ENCODE measurements at places on chromosomes 7 and 10.

- DNase-seq, result no peak
These were observed 75.9 kb upstream of the SLF2 start for GRCh38 chr10:100836891-100837290.

DNA sequence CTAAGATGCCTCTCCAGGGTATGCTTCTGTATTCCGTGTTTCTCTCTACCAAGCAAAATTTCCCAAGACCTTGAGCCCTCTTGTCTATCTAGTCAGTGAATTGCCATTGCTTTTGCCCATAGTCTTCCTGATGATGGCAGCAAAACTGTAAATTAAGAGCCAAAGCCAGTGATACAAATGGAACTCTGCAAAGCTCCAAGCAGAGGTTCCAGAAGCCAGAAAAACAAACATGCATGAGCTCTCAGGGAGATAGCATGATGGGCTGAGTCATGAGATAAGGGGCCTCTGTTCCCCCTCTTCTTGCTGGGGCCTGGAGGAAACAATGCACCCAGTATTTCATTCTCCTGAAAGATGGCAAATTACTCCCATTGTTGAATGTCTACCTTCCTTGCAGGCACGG lies 24.7 kb downstream of the LSMEM1 start:
- DNase-seq, result no peak

GRCh38 chr7:4820967-4821471 lies 40.8 kb downstream of the PAPOLB start:
- no peak for DNase-seq

GRCh38 chr10:29392376-29393021 lies 103.6 kb downstream of the LYZL1 start:
- no peak for DNase-seq

- no peak for DNase-seq
These were observed 136.8 kb downstream of the DGKB start for GRCh38 chr7:14765731-14766130.

DNA sequence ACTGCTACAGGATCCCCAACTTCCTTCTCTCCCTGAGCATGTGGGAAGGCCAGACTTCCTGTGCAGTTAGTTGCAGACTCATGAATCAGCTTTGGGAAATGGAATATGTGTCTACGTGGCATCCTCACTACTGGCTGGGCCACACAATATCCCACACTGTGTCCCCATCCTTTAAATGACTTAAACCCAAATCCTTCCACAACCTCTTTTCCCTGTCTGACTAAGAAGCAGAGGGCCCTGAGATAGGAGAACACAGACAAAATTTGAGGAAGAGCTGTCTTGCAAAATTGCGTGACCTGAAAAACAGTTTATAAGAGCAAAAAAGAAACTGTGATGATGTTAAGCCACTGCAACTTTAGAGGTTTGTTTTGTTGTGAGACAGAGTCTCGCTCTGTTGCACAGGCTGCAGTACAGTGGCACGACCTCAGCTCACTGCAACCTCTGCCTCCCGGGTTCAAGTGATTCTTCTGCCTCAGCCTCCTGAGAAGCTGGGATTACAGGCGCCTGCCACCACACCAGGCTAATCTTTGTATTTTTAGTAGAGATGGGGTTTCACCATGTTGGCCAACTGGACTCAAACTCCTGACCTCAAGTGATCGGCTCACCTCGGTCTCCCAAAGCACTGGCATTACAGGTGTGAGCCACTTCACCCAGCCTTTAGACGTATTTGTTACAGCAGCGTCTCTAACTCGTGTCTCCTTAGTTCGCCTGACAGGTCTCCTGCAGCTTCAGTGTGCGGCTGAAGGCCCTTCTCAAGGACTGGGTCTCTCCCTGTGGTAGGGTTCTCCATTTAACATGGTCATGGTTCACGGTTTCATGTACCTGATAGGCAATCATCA lies 46.9 kb upstream of the SFMBT2 start:
- DNase-seq, result no peak

- DNase-seq, result no peak
These were observed 41.3 kb downstream of the CCDC6 start for GRCh38 chr10:59865101-59865500.

- no peak for DNase-seq
These were observed 164.3 kb upstream of the PODXL start for GRCh38 chr7:131720703-131721102.

DNA sequence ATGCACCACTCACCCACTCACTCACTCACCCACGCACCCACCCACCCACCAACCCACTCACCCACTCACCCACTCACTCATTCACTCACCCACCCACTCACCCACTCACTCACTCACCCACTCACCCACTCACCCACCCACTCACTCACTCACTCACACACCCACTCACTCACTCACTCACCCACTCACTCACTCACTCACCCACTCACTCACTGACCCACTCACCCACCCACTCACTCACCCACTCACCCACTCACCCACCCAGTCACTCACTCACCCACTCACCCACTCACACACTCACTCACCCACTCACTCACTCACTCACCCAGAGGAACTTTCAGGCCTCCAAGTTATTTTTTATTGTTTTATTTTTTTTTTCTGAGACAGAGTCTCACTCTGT lies 93.1 kb upstream of the MKI67 start:
- no peak for DNase-seq

GRCh38 chr10:14553448-14553847 lies 221.2 kb downstream of the FAM107B start:
- DNase-seq, result no peak

DNA sequence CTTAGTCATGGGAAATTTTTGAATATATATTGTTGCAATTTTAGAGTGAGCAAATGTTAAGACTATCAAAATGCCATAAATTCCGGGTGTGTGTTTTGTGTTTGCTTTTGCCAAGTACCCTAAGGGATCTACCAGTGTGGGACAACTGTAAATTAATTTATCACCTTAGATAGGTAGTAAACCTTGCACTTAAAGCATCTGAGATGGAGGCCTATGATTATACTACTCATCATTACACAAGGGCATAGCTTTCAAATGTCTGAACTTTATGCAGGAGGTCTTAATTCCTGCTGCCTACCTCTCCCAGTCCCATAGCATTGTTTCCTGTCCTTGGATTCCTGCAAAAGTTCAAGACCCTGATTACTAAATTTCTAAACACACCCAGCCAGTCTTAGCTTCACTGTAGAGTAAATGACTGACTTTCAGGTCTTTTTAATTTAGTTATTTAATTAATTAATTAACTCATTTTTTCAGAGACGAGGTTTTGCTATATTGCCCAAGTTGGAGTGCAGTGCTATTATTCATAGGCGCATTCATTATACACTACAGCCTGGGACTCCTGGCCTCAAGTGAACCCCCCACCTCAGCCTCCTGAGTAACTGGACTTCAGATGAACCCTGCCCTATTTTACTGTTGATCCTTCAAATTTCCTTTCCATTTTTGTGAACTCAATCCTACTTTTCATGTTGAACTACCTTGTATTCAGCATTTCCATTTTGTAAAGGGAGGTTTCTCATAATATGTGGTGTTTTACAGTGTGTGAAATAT lies 47.0 kb downstream of the THSD7A start:
- DNase-seq, result no peak

DNA sequence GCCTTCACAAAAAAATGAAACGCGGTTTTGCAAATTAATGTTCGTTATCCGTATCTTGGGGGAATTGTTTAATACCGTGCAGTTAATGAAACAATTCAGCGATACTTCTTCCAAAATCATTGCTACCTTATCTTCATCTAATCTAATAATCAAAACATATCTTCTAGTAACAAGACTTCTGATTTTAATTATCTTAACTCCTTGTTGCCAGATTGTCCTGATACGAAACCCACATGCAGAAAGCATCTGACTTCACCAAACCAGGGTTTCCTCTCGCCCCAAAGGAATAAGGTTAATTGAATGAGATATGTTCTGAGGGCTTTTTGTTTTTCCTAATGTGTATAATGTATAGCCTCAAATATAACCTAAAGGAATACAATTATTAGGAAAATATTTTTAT lies 105.2 kb upstream of the SH2B2 start:
- no peak for DNase-seq

- DNase-seq, result no peak
These were observed 18.2 kb downstream of the HNRNPF start for GRCh38 chr10:43390759-43391158.

GRCh38 chr10:133275684-133276092 lies 980 bp downstream of the ADAM8 start:
- DNase-seq, result no peak

DNA sequence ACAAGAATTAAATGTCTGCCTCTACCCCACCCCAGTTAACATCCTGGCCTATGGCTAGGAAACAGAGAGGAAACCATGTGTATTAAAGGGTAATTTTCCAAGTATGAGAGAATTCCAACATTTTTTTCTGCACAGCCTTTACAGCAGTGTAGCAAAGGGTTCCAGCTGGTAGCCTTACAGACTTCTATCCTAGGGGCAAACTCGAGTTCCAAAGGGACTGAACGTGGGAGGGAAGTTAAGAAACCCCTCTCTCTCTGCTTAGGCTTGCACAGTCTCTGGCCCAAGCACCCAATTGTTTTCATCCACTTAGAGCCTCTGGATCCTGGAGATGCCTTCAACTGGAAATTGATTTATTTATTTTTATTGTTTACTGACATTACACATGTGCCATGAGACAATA lies 60.3 kb downstream of the SLC16A12 start:
- DNase-seq, result no peak

DNA sequence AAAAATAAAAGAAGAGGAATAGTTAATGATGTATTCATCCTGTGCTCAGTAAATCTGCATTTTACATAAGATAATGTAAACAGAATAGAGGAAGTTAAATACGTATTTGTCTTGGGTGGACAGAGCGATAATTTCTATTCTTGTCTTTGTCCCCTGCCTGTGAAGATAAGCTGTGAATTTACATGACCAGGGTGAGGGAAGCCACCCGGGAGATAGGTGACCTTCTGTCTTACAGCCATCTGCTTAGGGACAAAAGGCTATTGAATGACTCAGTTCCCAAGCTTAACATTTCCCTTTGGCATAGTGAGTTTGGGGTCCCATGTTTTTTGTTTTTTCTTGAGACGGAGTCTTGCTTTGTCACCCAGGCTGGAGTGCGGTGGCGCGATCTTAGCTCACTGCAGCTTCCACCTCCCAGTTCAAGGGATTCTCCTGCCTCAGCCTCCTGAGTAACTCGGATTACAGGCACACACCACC lies 88.7 kb upstream of the KCTD7 start:
- no peak for DNase-seq

GRCh38 chr7:112136271-112137008 lies 69.8 kb downstream of the DOCK4 start:
- no peak for DNase-seq

DNA sequence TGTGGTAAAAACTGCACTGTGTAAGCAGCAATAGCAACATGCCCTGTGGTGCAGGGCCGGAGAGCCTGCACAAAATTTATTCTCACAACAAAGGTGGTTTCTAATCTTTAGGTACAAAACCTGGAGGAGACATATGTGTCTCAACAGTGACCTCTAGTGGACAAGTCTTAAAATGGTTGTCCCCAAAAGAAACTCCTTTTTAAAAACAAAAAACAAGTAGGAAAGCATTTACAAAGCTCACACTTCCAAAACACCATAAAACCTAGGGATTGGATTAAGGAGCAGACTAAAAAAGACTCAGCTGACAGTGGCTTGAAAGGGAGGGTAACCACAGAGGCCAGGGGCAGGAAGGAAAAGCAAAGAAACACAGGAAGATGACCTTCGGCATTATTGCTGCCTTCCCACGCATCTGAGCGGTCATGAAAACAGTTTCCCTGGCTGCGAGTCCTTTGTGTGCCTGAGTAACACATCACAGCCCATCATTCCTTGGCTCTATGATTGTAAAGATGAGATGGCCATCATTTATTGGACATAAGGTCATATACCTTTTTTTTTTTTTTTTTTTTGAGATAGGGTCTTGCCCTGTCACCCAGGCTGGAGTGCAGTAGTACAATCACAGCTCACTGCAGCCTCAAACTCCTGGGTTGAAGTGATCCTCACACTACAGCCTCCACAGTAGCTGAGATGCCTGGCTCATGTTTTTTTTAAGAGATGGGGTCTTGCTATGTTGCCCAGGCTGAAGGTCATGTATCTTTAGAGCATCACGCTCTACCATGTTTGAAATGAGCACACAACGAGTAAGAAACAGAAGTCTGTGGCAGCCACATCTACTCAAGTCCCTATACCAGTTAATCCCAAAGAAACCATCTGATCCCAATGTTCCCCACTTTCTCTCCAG lies 39.5 kb downstream of the RSU1 start:
- peak; percentile 15 for DNase-seq

- no peak for DNase-seq
These were observed 166.4 kb downstream of the C7orf25 start for GRCh38 chr7:42745357-42746059.

GRCh38 chr10:7886056-7886455 lies 67.8 kb downstream of the TAF3 start:
- no peak for DNase-seq

DNA sequence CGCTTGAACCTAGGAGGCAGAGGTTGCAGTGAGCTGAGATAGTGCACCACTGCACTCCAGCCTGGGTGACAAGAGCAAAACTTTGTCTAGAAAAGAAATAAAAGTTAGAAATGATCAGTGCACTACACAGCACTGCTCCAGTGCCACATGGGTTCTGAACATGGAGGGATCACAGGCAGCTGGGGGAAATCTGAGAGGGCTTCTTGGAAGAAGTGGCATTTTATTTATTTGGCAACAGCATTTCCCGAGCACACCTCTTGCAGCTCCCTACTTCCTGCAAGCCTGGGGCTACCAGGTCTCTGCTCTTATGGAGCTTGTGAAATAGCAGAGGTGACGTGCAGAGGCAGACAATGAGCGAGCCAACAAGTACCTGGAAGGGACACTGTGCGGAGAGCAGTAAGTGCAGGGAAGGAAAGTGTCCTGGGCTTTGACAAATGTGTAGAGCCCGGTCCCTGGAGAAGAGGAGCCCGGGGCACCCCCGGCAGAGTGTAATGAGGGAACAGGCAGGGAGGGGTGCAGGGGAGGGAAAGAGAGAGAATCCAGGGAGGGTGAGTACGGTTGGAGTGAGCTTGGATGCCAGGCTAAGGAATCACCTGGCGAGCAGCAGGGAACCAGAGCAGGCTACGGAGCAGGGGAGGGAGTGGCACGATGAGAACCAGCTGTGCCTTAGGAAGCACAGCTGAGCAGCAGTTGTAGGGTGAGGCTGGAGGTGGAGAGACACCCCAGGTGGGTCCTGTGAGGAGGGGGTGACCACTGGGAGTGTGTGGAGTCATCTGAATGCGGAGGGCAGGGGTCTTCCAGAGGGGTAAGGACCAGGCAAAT lies 104.6 kb upstream of the CTBP2 start:
- no peak for DNase-seq

DNA sequence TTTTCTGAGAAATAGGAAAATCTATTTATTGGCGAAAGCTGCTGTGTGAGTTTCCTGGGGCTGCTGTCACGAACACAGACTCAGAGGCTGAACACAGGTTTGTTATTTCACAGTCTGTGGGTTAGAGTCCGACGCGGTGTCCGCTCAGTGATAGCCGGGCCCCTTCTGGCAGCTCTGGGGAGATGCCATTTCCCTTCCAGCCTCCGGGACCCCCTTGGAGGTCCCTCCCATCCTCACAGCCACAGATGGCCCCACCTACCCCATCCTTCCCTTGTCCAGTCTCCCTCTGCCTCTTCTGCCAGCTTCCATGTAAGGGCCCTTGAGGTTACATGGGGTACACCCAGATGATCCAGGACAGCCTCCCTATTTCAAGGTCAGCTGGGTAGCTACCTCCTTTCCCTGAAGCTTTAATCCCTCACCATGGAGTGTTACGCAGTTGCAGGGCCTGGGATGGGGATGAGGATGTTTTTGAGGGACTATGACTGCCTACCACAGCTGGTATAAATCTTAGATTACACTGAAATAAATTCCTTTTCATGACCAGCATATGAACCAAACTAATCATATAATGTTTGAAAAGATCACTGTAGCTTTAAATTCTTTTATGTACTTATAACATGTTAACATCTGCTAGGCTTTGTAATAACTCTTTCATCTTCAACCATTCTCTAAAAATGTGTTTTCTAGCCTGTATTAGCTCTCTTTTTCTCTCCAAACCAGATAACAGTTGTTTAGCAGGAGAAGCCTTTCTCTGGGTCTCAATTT lies 98.5 kb downstream of the WDR37 start:
- no peak for DNase-seq
